Esophagus muscularis mucosa (tissue), 4 donors: ENCODE measurements at places on chromosomes 6 and 20. TPM values are rescaled to one million over a fixed set of nuclear protein-coding genes. Genes with fewer than 3 reads are reported as not detected.

The COL9A1 gene
- total RNA-seq = 0.71 TPM

DNA sequence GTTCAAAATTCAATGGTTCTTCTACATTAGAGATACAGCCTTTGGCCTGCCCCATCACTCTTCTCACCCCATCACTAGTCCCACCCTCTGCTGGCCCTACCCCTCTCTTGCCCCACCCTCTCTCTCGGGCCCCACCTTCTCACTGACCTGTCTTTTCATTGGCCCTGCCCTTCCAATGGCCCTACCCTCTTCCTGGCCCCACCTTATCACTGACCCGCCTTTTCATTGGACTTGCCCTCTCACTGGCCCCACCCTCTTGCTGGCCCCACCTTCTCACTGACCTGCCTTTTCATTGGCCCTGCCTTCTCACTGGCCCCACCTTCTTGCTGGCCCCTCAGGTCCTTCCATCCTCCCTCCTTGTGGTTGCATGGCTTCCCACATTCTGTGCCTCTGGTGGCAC, 107.2 kb upstream of the PLEKHG1 start:
- no peaks in the 10 kb centered on the region for H3K27me3 ChIP-seq
- no peak overlapping the region for H3K4me3 ChIP-seq
- peak; percentile 53 for DNase-seq
- H3K4me1 ChIP-seq = no peaks in the 10 kb centered on the region
- H3K27ac ChIP-seq = no peak overlapping the region

DNA sequence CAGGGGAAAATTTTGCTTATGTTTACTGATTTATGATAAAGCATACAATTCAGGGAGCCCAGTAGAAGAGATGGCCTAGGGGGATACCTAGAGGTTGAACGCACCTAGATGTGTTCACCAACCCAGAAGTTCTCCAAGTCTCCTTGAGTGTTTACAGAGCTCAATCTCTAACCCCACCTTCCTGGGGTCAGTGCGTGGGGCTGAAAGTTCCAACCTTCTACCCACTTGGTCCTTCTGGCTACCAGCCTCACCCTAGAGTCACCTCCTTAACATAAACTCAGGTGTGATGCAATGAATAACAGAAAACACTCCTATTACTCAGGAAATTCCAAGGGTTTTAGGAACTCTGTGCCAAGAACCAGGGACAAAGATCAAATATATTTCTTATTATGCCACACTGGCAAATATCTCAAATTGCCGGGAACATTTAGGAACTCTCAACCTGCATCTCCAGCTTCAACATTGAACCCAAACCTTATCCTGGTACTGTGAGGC, 26.4 kb downstream of the AFG1L start:
- H3K36me3 ChIP-seq = peaks cover 18% of the 10 kb centered on the region
- H3K27me3 ChIP-seq = no peaks in the 10 kb centered on the region
- H3K4me3 ChIP-seq = no peak overlapping the region
- H3K4me1 ChIP-seq = peaks cover 10% of the 10 kb centered on the region
- DNase-seq = no peak

DNA sequence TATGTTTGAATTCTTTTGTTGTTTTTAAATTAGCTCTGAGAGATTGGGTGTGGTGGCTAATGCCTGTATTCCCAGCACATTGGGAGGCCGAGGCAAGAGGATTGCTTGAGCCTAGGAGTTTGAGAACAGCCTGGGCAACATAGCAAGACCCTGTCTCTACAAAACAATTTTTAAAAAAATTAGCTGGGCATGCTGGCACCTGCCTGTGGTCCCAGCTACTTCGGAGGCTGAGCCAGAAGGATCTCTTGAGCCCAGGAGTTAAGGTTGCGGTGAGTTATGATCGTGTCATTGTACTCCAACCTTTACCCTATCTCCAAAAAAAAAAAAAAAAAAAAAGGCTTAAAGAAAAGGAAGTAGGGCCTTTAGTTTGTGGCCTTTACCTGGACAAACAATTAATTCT, 22.9 kb downstream of the DHX35 start:
- DNase-seq = no peak
- H3K36me3 ChIP-seq = peaks cover 26% of the 10 kb centered on the region
- H3K27me3 ChIP-seq = no peaks in the 10 kb centered on the region
- H3K4me3 ChIP-seq = no peak overlapping the region

DNA sequence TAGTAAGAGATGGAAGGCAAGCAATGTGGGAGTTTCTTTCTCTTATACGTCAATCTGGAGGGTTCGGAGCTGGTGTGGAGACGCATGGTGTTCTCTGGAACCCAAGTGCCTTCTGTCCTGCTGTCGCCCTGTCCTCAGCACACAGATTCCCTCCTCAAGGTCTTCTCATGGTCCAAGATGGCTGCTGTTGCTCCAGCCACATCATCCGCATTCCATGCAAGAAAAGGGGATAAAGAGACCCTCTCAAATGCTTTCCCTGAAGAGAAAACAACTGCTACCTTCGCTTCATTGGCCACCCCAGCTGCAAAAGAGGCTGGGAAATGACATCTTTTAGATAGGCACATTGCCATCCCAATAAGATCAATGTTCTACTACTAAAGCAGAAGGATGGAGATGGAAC, 151.2 kb downstream of the ANKRD60 start:
- peak; percentile 60 for DNase-seq
- no peaks in the 10 kb centered on the region for H3K4me1 ChIP-seq
- no peaks in the 10 kb centered on the region for H3K36me3 ChIP-seq
- H3K27ac ChIP-seq = no peak overlapping the region
- peaks cover 9% of the 10 kb centered on the region for H3K27me3 ChIP-seq
- H3K4me3 ChIP-seq = no peak overlapping the region

The OPRL1 gene
- 0.92 TPM for total RNA-seq

GRCh38 chr6:132498638-132499037, 14.3 kb downstream of the STX7 start:
- H3K4me3 ChIP-seq = no peak overlapping the region
- H3K4me1 ChIP-seq = no peaks in the 10 kb centered on the region
- no peaks in the 10 kb centered on the region for H3K27me3 ChIP-seq
- DNase-seq = no peak
- H3K27ac ChIP-seq = no peak overlapping the region
- peaks cover 45% of the 10 kb centered on the region for H3K36me3 ChIP-seq

- H3K4me1 ChIP-seq = no peaks in the 10 kb centered on the region
- no peaks in the 10 kb centered on the region for H3K36me3 ChIP-seq
- no peaks in the 10 kb centered on the region for H3K27me3 ChIP-seq
- no peak overlapping the region for H3K27ac ChIP-seq
These were observed 63.4 kb downstream of the VEGFA start for GRCh38 chr6:43833223-43833995.

The BCAS1 gene
- total RNA-seq = 0.46 TPM

The TPD52L1 gene
- 38.1 TPM for total RNA-seq

DNA sequence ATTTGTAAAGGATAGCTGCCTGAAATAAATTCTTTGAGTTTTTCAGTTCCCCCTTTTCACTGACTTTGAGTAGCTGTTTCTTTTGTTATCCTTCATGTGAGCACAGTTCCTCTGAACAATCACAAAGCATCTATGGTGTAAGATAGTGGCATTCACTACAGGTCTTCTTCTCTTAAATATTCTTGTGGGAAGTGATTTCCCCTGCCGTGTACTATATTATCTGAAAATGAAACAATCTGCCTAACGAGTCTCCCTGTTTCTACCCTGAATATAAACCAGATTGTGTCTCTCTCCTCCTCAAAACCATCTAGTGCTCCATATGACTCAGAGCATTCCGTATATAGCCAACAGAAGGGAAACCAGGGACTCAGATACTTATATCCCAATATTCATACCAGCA, 380.1 kb upstream of the SOX4 start:
- H3K4me1 ChIP-seq = no peaks in the 10 kb centered on the region
- H3K27ac ChIP-seq = no peak overlapping the region
- no peak for DNase-seq
- H3K36me3 ChIP-seq = peaks cover 11% of the 10 kb centered on the region
- H3K27me3 ChIP-seq = no peaks in the 10 kb centered on the region
- no peak overlapping the region for H3K4me3 ChIP-seq

GRCh38 chr6:34664256-34664971, 32.2 kb downstream of the ILRUN start:
- DNase-seq = no peak
- H3K4me3 ChIP-seq = no peak overlapping the region
- H3K36me3 ChIP-seq = no peaks in the 10 kb centered on the region
- peaks cover 42% of the 10 kb centered on the region for H3K4me1 ChIP-seq

DNA sequence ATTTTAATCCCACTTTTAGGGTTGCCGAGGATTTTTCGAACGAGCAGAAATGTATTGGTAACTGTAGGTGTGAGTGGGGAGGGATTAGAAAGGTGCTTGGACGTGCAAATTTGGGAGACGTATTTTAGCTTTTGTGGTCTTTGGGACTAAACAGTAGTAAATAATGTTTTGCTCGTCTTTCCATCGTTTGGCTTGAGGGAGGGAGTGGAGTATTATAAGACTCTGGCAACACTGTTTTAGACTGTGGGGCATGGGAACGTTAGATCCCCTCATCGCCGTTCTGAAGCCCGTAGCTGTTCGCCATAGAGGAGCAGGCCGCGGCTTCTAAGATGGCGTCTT, 2.8 kb downstream of the BRD2 start:
- peaks cover 15% of the 10 kb centered on the region for H3K36me3 ChIP-seq
- peak overlapping the region; percentile 68 for H3K4me3 ChIP-seq
- H3K27ac ChIP-seq = peak overlapping the region; percentile 97
- no peaks in the 10 kb centered on the region for H3K27me3 ChIP-seq

DNA sequence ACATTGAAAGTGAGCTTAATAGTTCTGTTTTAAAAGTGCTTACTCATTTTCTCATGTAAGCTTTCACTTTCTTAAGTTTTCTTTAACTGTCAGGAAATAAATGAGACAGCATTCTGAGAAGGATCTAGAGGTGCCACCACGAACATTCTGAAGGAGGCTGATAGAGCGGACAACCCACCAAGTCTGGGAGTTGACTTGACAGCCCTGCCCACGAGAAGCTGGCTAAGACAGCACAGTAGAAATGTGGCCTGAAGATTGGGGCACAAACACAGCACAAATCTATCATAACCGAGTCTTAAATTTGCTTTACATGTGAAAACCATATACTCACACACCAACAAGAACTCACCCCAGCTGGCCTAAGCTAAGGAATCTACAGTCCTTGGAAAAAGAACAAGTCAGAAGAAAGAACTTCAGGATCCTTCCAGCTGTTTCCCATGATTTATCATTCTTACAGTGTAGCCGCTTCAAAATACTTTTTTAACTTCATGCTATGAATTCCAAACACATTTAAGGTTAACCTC, 144.2 kb upstream of the TNFAIP3 start:
- no peaks in the 10 kb centered on the region for H3K27me3 ChIP-seq
- no peak for DNase-seq
- no peaks in the 10 kb centered on the region for H3K36me3 ChIP-seq

DNA sequence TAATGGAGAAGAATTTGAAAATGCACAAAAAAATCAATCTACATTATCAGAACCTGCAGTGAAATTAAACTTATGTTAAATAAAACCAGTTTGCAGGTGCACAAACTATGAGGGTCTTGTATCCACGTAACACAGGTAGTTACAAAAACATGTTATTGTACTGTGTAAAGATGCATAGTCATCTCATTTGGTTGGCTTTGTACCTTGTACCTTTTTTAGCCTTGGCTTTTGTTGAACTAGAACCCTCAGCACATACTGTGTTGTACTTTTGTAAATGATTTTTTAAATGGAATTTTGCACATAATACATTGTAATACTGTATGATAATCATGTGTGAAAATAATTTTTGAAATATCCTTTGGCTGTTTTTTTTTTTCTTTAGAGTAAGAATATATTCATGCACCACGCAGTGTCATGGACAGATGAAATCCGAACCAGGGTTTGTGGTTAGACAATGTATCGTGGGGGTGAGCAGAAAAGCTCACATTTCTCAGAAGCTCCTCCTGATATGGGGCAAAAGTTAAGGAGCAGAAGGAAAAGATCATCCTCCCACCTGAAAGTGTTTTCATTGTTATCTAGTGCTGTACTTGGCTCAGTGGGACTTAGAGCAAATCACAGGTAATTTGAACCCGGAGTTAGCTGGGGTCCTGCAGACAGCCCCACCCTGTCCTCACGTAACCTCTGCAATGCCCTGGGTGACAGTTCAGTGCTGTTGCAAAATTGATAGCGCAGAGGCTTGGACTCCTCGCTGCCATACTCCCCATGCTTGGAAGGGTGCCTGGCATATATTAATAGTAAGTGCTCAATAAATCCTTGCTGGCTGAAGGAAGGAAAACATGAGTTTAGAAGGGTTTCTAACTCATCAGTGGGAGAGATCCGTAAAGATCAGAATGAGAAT, 14.8 kb upstream of the NAA20 start:
- no peaks in the 10 kb centered on the region for H3K27me3 ChIP-seq
- H3K27ac ChIP-seq = peak overlapping the region; percentile 64
- no peak for DNase-seq
- H3K4me1 ChIP-seq = peaks cover 42% of the 10 kb centered on the region

GRCh38 chr6:157221049-157221816, 102.1 kb downstream of the TMEM242 start:
- H3K4me1 ChIP-seq = peaks cover 44% of the 10 kb centered on the region
- H3K4me3 ChIP-seq = peak overlapping the region; percentile 55
- no peak for DNase-seq
- H3K27ac ChIP-seq = peak overlapping the region; percentile 27

DNA sequence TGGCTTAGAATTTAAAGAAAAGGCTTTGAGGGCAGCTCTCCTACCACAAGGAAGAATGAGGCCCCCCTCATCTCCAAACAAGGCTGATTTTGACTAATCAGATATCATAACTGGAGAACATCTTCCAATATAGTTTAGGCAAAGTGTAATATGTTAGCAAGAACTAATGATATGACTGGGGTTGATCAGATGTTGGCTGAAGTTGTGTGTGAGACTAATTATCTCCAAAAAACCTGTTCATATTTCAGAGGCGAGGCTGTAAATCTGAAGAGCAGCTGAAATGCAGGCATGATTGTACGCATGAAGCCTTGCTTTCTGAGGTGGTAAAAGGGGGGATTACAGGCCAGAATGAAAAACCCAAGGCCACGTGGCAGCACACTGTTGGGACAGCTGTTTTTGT, 16.0 kb upstream of the ZNF831 start:
- DNase-seq = no peak
- no peak overlapping the region for H3K27ac ChIP-seq
- H3K4me3 ChIP-seq = no peak overlapping the region
- H3K4me1 ChIP-seq = peaks cover 49% of the 10 kb centered on the region
- no peaks in the 10 kb centered on the region for H3K27me3 ChIP-seq
- H3K36me3 ChIP-seq = no peaks in the 10 kb centered on the region

DNA sequence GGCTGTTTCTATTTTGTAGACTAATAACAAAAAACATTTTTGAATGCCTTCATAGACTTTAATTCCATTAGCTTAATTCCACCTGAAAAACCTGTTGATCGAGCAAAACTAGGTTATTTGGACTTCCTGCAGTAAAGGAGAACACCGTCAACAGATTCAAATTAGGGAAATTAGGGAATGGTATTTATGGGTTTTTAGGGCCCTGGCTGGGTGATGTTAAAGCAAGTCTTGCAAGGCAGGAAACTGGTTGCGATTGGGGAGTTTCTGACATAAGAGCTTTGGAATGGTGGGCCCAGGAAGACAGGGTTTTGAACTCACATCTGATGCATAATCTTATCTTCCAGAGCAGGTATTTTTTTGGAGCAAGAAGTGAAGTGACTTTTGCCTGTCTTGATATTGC, 40.1 kb upstream of the TFAP2C start:
- no peaks in the 10 kb centered on the region for H3K27me3 ChIP-seq
- H3K4me3 ChIP-seq = no peak overlapping the region
- DNase-seq = no peak
- no peaks in the 10 kb centered on the region for H3K4me1 ChIP-seq
- no peaks in the 10 kb centered on the region for H3K36me3 ChIP-seq

The IMPG1 gene
- total RNA-seq = not detected

- no peaks in the 10 kb centered on the region for H3K27me3 ChIP-seq
- H3K4me3 ChIP-seq = no peak overlapping the region
- peaks cover 30% of the 10 kb centered on the region for H3K4me1 ChIP-seq
- peak overlapping the region; percentile 14 for H3K27ac ChIP-seq
- no peaks in the 10 kb centered on the region for H3K36me3 ChIP-seq
These were observed 115.6 kb downstream of the TMEM170B start for GRCh38 chr6:11653028-11653583.
